ENCODE measurements at places on chromosomes 7 and 10. TPM values are rescaled to one million over a fixed set of nuclear protein-coding genes. Genes with fewer than 3 reads are reported as not detected.

The GRID2IP gene
- 0.09 TPM for total RNA-seq

The SFRP5 gene
- 0.09 TPM for total RNA-seq

The MBL2 gene
- total RNA-seq, result not detected

The SHTN1 gene
- total RNA-seq, result 1.3 TPM

The CRHR2 gene
- not detected for total RNA-seq

The ADAM22 gene
- total RNA-seq, result 0.12 TPM

The OR6V1 gene
- total RNA-seq, result not detected

The AHR gene
- 64.2 TPM for total RNA-seq

The COBL gene
- not detected for total RNA-seq

The UPF2 gene
- total RNA-seq, result 9.4 TPM

The MRC1 gene
- total RNA-seq, result 0.09 TPM

The DNAH11 gene
- not detected for total RNA-seq

The AQP1 gene
- 10.9 TPM for total RNA-seq

The MPP7 gene
- total RNA-seq, result not detected

The ANKRD61 gene
- not detected for total RNA-seq

Measured in pericardium fibroblast (primary cell).